ENCODE measurements at places on chromosomes 11 and 22. TPM values are rescaled to one million over a fixed set of nuclear protein-coding genes. Genes with fewer than 3 reads are reported as not detected.

- no peaks in the 10 kb centered on the region for H3K27me3 ChIP-seq
- DNase-seq: no peak
- H3K36me3 ChIP-seq: no peaks in the 10 kb centered on the region
- peaks cover 37% of the 10 kb centered on the region for H3K4me1 ChIP-seq
- H3K27ac ChIP-seq: no peak overlapping the region
These were observed 65.3 kb downstream of the ARHGEF12 start for GRCh38 chr11:120401506-120401905.

Gene CEND1
- total RNA-seq: 2.1 TPM

Gene TRIM49D1
- total RNA-seq: not detected

DNA sequence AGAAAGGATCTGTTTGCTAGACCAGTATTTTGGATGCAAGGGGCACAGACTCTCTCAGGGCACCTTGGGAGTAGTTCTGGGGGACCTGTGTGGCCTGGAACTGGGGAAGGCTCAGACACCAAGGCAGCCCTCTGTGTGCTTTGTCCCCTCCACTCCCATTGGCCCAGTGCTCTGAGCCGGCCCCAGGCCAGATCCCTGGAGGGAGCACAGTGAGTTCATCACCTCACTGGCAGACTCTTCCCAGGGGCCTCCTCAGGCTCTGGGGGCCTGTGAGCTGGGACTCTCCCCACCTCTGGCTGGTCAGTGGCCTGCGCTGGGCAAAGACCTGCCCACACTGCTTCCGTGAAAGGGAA lies 51.7 kb downstream of the CHRDL2 start:
- no peak for DNase-seq
- no peak overlapping the region for H3K27ac ChIP-seq
- no peak overlapping the region for H3K4me3 ChIP-seq
- peaks cover 25% of the 10 kb centered on the region for H3K4me1 ChIP-seq
- no peaks in the 10 kb centered on the region for H3K36me3 ChIP-seq
- no peaks in the 10 kb centered on the region for H3K27me3 ChIP-seq

DNA sequence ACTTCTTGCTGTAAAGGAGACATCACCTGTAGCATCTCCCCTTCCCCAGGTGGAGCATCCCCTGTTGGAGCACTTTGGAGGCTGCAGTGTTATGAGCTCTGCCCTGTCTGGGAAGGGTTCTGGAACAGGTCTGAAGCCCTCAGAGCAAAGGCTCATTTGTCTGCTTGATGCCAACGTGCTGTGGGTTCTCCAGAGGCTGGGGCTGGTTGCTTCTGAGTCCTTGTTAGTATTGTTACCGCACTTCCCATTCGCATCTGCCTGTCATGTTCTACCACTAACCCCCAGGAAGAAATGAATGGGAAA lies 73.1 kb downstream of the PACS1 start:
- no peaks in the 10 kb centered on the region for H3K4me1 ChIP-seq
- H3K4me3 ChIP-seq: no peak overlapping the region
- no peak for DNase-seq
- no peaks in the 10 kb centered on the region for H3K27me3 ChIP-seq
- no peak overlapping the region for H3K27ac ChIP-seq

Gene OR52A5
- not detected for total RNA-seq

Gene APOBEC3H
- total RNA-seq: not detected

DNA sequence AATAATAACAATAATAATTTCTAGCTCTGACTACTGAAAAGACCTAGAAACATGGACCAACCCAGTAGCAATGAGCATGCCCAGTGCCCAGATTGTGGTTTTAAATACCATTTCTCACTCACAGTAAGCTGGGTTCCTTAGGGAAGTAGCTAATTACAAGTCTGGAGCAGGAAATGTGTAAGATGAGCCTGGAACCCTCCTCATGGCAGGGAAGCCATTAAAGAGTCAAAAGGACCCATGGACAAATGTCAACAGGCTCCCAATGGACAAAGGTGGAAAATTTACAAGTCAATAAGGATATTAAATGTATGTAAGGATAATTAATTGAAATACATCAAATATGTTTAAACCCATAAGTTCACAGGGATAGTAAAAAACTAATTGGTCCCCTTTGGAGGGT lies 10.6 kb upstream of the CSNK2A3 start:
- DNase-seq: no peak
- H3K27me3 ChIP-seq: no peaks in the 10 kb centered on the region

GRCh38 chr11:128796270-128796669 lies 70.8 kb downstream of the KCNJ1 start:
- no peaks in the 10 kb centered on the region for H3K27me3 ChIP-seq
- H3K4me3 ChIP-seq: no peak overlapping the region
- H3K27ac ChIP-seq: no peak overlapping the region
- H3K36me3 ChIP-seq: no peaks in the 10 kb centered on the region
- no peak for DNase-seq

- no peak overlapping the region for H3K4me3 ChIP-seq
- DNase-seq: peak; percentile 87
- H3K27ac ChIP-seq: no peak overlapping the region
- H3K4me1 ChIP-seq: no peaks in the 10 kb centered on the region
- no peaks in the 10 kb centered on the region for H3K27me3 ChIP-seq
These were observed 289.6 kb upstream of the B3GAT1 start for GRCh38 chr11:134701564-134702165.

DNA sequence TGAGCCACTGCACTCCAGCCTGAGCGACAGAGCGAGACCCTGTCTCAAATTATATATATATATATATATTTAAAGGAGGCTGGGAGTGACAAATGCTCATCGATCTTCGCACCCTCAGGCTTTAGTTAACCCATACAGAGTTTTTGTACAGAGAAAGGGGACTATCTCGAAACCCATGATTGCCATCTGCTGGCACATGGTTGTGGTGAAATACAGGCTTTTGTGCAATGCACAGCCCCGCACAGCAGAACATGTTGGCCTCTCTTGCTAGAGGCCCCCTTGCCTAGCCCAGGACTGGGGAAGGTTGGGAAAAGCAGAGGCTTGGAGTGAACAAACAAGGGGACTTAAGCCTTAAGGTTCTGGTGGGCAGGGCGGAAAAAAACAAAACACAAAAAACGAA lies 3.6 kb downstream of the MYBPC3 start:
- H3K27me3 ChIP-seq: no peaks in the 10 kb centered on the region
- no peak for DNase-seq
- no peak overlapping the region for H3K4me3 ChIP-seq
- H3K27ac ChIP-seq: no peak overlapping the region
- no peaks in the 10 kb centered on the region for H3K36me3 ChIP-seq

Gene CHRDL2
- total RNA-seq: 0.50 TPM

DNA sequence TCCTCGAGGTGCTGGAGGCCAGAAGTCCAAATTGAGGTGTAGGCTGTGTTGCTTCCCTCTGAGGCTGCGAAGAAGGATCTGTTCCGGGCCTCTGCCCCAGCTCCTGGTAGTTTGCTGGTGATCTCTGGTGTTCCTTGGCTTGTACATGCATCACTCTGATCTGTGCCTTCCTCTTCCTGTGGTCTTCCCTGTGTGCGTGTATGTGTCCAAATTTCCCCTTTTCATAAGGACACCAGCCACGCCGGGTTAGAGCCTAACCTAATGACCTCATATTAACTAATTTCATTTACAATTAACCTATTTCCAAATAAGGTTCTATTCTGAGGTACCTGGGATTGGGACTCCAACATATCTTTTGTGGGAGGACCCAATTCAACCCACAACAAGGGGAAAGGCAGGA lies 21.5 kb downstream of the RIBC2 start:
- DNase-seq: no peak
- peak overlapping the region; percentile 60 for H3K27ac ChIP-seq
- H3K36me3 ChIP-seq: no peaks in the 10 kb centered on the region
- no peaks in the 10 kb centered on the region for H3K27me3 ChIP-seq

- peak within 1 kb of the TSS; percentile 91 for H3K27ac ChIP-seq
- peak; percentile 92 for DNase-seq
- no peaks in the 10 kb centered on the region for H3K27me3 ChIP-seq
- peak within 1 kb of the TSS; percentile 58 for H3K4me3 ChIP-seq
These were observed at the start of gene NCR3LG1 for GRCh38 chr11:17351510-17352176. TSS of gene NCR3LG1 (plus strand) at chr11:17351800. CDS start at chr11:17351970, 170 bp downstream.

DNA sequence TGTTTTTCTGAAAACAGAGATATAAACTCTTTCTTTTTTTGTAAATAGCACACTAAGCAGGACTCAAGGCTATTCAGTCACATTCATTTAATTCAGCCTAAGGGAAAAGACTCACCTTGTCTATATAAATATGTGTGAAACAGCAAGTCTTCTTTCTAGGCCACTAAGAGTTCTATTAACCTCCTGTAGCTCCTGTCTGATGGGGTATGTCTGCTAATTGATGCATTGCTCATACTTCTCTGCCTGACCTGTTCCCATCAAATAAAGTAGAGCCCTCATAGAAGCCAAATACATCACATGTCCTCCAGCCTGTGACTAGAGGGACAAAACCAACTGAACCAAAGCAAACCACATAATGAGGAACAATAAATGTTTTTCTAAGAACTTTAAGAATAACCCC lies 68.2 kb downstream of the MSANTD4 start:
- H3K4me3 ChIP-seq: no peak overlapping the region
- H3K4me1 ChIP-seq: no peaks in the 10 kb centered on the region
- DNase-seq: no peak
- no peaks in the 10 kb centered on the region for H3K27me3 ChIP-seq
- no peaks in the 10 kb centered on the region for H3K36me3 ChIP-seq
- no peak overlapping the region for H3K27ac ChIP-seq

Gene MMP1
- not detected for total RNA-seq

DNA sequence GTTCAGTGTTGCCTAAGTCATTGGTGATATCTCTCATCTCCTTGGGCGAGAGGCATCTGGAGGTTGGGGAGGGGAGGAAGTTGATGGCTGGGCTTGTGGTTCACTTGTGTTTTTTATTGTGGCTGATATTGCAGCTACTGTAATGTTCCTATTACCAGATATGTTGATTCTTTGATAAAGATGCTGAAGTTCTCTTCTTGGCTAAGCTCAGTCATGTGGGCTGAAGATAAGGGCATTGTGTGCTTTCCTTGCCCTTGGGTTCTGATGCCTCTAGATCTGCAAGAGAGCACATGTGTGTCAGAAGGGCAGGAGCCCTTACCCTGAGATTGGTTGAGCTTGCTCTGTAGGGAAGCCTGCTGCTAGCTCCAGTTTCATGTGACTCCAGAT lies 12.0 kb downstream of the STX3 start:
- no peaks in the 10 kb centered on the region for H3K36me3 ChIP-seq
- no peak overlapping the region for H3K27ac ChIP-seq
- no peak for DNase-seq
- H3K27me3 ChIP-seq: no peaks in the 10 kb centered on the region
- no peak overlapping the region for H3K4me3 ChIP-seq

Gene TMEM121B
- 0.32 TPM for total RNA-seq

DNA sequence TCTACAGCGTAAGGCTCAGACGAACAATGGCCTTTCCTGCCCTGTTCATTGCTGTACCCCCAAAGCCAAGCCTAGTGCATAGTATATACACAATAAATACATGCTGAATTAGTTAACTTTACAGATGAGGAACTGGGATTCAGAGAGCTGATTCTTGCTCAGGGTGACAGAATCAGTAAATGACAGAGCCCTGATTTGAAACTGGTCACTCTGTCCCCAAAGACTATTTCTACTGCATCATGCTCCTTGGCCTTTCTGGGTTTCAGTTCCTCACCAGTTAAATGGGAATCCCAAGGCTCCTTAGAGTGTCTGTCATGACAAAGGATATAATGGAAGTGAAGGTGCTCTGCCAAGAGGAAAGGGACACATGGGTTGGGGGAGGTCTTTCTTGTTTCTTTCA lies 50.5 kb upstream of the TSKU start:
- H3K4me1 ChIP-seq: no peaks in the 10 kb centered on the region
- H3K4me3 ChIP-seq: no peak overlapping the region
- no peaks in the 10 kb centered on the region for H3K27me3 ChIP-seq
- H3K27ac ChIP-seq: no peak overlapping the region
- H3K36me3 ChIP-seq: no peaks in the 10 kb centered on the region
- no peak for DNase-seq

DNA sequence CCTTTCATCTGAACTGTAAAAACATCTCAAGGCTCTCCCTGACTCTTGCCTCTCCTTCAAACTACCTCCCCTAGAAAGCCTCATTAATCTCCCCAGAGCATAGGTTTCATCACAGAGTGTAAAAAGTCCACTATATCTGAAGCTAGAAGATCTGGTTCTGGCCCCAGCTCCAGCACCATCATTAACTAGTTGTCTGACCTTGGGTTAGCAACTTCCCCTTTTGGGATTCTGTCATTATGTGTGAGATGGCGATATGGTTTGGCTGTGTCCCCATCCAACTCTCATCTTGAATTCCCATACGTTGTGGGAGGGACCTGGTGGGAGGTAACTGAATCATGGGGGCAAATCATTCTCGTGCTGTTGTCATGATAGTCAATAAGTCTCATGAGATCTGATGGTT lies 97.3 kb downstream of the KCNC1 start:
- DNase-seq: no peak
- H3K27me3 ChIP-seq: no peaks in the 10 kb centered on the region
- no peaks in the 10 kb centered on the region for H3K36me3 ChIP-seq
- H3K27ac ChIP-seq: no peak overlapping the region
- H3K4me1 ChIP-seq: peaks cover 16% of the 10 kb centered on the region

DNA sequence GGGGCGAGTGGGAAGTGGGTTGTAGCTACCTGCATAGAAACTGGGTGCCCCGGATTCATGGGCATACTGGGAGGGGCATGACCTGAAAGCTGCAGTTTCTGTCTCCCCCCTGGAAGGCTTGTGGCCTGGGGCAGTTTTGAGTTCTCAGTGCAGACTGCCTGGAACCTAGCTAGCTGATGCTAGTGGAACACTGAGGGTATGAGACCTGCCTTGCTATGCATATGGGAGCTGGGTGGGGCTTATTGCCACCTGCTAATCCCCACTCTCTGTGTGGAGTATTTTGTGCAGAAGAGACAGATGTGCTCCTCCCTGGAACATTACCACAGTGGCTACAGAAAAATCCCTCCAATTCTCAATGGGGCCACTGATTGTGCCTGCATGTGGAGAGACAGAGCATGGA lies 11.7 kb upstream of the OR56B4 start:
- no peaks in the 10 kb centered on the region for H3K27me3 ChIP-seq
- no peak for DNase-seq
- no peak overlapping the region for H3K4me3 ChIP-seq
- no peaks in the 10 kb centered on the region for H3K4me1 ChIP-seq
- no peak overlapping the region for H3K27ac ChIP-seq
- no peaks in the 10 kb centered on the region for H3K36me3 ChIP-seq

DNA sequence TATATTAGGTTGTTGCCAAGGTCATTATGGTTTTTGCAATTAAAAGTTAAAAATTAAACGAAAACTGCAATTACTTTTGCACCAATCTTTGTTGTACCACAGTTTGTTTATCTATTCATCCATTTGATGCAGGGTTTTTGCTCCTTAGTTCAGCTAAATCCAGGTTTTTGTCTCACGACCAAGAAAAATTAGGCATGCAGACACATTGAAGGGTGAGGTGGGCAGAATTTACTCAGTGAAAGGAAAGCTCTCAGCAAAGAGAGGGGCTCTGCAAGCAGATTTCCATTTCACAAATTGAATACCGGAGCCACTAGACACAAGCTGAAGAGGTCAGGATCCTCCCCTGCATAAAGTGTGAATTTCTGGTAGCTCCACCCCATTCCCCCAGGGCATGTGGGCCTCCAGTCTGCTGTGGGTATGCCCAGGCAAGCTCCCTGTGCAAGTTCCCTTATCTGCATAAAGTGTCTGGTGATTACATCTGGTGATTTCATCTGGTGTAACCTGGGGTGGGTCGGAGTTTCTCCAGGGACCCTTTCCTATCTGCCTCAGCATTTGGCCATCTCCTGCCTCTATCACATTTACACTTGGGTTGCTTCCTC lies 33.3 kb downstream of the APOL6 start:
- H3K27ac ChIP-seq: no peak overlapping the region
- DNase-seq: no peak
- no peak overlapping the region for H3K4me3 ChIP-seq
- H3K36me3 ChIP-seq: no peaks in the 10 kb centered on the region

Gene SLC37A2
- total RNA-seq: 7.6 TPM

Gene OR10A3
- not detected for total RNA-seq

GRCh38 chr22:45254789-45255278 lies 14.1 kb upstream of the KIAA0930 start:
- no peak overlapping the region for H3K27ac ChIP-seq
- no peaks in the 10 kb centered on the region for H3K36me3 ChIP-seq
- DNase-seq: no peak
- H3K27me3 ChIP-seq: no peaks in the 10 kb centered on the region
- no peak overlapping the region for H3K4me3 ChIP-seq
